Fibroblast of upper back skin (primary cell): ENCODE measurements at places on chromosomes 1 and 21.
A peak's percentile ranks its signal among the peaks of the same experiment; 100 is the strongest.

DNA sequence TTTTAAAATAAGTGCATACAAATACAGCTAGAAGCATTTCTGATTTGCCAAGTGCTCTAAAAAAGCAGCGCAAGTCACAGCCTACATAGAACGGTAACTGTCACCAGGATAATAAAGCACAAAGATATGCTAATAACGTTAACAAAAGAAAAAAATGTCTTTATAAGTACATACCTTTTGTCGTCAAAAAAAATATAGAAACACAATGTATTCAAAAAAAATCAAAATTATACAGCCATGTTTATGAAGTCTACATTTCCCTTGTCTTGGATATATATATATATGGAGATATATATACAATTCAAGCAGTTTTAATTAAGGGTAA, 3.2 kb downstream of the IRF2BP2 start:
- DNase-seq: no peak

- DNase-seq: peak; percentile 20
Measured at GRCh38 chr1:157399984-157400382, 152.3 kb downstream of the FCRL5 start.

DNA sequence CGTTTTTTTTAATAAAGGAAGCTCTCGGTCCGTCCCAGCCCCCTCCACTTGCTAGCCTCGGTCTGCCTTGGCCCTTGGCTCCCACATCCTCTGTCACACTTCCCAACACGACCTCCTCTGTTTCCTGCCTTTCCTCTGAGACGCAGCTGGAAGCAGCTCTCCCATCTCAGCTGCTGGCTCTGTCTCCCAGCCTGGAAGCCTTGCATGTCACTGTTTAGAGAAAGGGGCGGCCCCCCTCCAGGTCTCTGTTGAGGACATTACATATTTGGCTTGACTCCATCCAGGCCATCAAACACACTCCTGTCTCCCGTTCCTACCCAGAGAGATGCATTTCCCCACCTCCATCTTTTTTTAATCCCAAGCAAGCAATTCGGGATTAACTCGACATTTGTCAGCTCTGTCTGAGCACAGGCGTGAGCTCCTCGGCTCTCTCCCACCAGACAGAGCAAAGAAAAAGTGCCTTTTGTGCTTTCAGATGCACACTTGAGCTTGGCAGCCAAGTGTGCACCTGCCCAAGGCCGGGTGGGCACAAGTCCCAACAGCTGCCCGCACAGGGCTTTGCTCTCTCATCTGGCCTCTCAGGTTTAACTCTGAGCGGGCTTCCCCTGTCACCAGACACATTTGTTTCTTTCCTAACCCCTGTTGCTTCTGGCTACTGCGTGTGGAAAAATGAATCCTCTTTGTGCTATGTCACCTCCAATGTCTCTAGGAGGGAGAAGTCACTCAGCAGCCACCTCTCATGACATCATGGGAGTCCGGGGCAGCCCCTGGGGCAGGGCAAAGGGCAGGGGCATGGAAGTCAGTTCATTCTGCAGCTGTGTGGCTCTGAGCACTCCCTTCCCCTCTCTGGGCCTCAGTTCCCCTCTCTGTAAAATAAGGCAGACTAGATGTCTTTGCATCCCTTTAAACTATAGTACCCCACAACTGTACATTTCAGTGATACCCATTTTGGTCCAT, 108.3 kb downstream of the KCND3 start:
- no peak for DNase-seq

DNA sequence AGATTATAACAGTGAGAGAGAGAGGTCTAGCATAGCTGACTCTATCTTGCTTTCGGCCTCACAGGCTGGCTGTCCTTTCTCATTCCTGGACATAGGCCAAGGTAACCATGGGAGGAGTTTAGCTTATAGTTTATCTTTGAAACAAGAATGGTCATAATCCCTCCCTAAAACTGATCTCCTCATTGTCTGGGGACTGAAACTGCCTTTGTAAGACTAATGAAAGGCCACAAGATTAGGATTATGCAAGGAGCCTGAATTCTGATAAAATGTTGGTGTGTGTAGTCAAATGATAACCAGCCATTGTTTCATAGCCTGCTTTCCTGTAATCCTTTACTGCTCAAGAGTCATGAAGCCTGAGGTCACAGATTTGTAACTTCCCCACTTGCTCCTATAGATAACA, 131.9 kb upstream of the LYPLAL1 start:
- peak; percentile 13 for DNase-seq

- no peak for DNase-seq
Measured at GRCh38 chr1:192668409-192668983, 32.5 kb downstream of the RGS13 start.
